ENCODE measurements at places on chromosomes 13 and 19.

DNA sequence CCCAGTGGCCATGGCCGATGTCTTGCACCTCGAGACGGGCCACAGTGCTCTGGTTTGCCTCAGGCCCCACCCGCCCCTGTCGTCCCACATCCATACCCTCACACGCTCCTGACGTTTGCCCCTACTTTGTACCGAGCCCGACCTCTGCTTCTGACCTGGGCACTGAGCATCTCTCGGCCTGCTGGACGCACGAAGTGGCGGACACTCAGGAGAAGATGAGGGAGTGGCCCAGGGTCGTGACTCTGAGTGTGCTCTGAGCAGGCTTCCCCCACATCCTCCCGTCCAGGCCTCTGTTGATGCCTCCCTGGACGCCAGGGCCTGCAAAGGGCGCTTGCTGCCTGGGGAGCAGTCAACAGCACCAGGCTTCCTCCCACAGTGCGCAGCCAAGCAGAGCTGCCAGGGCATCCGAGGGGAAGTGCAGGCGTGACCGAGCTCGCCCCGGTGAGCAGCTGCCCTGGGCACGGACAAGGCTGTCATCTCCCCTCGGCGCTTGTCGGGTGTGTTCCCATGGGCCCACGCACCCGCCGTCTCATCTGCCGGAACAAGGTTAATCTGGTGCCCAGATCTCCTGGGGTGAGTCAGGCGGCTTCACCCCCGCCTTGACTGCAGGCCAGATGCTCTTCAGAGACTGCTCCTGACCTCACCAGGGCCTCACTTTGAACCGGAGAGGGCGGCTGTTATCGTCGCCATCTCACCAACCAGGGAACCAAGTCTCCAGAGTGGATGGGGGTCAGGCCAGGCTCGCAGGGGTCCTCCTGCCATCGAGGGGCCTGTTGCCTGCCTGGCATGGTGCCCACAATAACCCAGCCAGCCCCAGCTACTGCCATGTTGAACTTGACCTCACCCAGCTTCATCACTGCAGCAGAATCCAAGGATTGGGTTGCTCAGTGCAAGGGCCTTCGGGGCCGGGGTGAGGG is 27.2 kb downstream of the COMP start:
- DNase-seq: peak; percentile 59

DNA sequence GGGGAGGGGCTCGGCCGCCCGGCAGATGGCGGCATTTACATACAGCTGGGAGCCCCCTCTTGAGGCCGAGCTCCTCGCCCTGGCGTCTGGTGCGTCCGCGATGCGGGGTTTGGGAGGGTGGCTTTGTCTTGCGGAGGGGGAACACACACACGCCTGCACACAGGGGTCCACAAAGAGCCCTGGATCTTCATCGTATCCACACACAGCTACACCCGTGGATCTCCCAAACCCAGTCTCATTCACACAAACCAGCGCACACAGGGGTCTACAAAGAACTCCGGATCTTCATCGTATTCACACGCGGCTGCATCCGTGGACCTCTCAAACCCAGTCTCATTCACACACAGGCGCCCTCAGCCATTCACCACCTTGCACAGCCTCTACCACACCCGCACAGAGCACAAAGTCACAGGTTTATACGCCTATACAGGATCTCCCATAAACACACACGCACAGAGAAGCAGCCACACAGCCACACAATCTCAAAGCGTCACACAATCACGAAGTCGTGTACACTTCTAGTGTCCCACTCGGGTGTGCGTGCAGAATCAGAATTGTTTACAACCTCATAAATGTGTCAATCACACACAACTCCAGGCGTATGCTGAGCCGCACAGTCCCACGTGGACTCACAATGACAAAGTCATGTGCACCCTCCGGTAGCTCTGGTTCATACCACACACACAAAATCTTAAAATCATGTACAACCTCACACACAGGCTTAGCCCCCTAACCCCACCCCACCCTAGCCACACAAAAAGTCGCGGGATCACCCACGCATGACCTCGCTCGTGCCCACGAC is 550 bp upstream of the DLL3 start:
- peak; percentile 41 for DNase-seq

DNA sequence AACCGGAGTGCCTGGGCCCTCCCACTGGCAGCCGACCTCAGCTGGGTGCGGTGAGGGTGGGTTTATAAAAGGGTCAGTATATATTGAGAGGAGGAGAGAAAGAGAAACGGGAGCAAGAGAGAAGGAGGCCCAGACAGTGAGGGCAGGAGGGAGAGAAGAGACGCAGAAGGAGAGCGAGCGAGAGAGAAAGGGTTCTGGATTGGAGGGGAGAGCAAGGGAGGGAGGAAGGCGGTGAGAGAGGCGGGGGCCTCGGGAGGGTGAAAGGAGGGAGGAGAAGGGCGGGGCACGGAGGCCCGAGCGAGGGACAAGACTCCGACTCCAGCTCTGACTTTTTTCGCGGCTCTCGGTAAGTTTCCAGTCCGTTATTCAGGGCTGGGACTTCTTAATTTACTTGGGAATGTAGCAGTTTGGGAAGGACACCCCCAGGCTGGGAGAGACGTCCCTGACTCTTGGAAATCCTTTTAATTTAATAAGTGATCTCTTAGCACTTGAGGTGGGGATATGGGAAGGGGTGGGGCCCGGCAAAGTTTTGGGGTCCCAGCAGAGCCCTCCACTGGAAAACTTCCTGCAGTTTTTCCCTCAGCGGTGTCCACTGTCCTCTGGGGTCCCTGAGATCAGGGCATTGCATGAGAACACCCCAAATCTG is at the start of gene EMP3:
TSS of gene EMP3 (plus strand) at position 288 of the 646 bp plus-strand sequence. CDS start 1,293 bp downstream, outside the sequence.
- peak; percentile 96 for DNase-seq

- no peak for DNase-seq
Measured at GRCh38 chr19:1254081-1254527, 5.7 kb downstream of the MIDN start.

DNA sequence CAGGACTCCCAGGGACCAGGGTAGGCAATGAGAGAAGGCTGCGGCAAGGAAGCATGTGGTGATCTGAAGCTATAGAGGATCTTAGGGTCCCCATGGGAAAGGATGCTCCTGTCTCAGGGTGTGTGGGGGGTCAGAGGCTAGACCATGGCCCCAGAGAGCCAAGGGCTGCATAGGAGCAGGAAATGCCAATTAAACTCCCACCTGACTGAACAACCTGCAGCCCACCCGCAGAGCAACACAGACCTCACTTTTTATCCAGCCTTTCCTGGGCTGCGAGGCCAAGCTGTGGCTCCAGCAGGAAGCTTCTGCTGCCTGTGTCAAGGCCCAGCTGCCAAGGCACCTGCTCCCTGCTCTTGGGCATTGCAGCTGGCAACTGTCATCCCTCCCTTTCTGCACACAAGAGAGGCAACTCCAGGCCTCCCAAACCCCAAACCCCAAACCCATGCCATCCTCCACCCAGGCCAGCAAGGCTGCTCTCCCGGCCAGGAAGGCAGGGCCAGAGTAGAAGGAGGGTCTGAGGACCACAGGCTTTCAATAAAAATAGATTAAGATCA is 290.1 kb downstream of the FOXO1 start:
- DNase-seq: no peak

- DNase-seq: no peak
Measured at GRCh38 chr19:5144545-5145179, 175.7 kb downstream of the KDM4B start.

GRCh38 chr19:7808108-7808507 is 21.9 kb upstream of the EVI5L start:
- no peak for DNase-seq

GRCh38 chr13:70333752-70334151 is 225.5 kb upstream of the KLHL1 start:
- no peak for DNase-seq

- DNase-seq: no peak
Measured at GRCh38 chr19:16258440-16258903, 60.8 kb downstream of the AP1M1 start.

- peak; percentile 86 for DNase-seq
Measured at GRCh38 chr19:17511724-17512573, 500 bp downstream of the PGLS start.

DNA sequence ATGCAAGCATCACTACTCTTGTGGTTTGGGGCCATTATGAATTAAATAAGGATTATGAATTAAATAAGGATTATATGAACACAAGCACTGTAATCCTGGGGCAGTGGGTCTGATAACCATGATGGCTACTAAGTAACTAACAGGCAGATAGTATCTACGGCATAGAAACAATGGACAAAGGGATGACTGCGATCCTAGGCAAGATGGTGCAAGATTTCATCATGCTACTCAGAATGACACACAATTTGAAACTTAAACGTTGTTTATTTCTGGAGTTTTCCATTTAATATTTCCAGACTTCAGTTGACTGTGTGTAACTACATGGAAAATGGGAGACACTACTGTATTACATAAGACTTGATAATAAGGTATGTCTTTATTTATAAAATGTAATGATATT is 15.1 kb downstream of the KCNRG start:
- peak; percentile 20 for DNase-seq

DNA sequence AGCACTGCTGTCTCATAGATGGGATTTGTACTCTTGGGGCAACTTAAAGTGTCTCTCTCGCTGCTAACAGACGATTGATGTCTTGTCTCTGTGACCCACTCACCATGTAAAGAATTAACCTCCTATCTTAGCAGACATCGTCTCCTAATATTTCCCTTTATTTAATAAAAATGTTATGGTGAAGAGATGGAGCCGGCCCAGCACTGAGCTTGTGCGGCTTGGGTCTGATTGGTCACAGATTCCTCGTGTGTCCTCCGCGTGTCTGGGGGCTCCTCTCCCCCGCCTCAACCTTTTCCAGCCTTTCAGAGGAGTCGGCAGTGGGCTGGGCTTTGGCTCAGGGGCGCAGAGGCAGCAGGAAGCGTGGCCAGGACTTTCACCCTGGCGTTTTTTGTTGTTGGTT is 13.2 kb upstream of the CRTC1 start:
- no peak for DNase-seq

DNA sequence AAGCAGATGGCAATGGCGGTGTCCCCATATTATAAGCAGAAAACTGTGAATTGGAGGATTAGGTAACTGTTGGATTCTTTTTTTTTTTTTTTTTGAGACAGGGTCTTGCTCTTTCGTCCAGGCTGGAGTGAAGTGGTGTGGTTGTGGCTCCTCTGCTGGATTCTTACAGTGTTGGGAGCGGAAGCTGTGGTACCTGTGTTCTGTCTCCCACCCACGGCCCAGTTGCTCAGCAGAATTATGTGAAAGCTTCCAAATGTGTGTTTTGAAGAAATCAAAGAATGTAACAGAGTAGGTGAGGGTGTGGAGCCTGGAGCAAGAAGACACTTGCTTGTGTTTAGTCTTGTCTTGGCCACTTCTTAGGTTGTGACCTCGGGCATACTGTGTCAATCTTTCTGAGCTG is 295.6 kb downstream of the SHISA2 start:
- DNase-seq: no peak

GRCh38 chr13:95698047-95698749 is 21.3 kb downstream of the DNAJC3 start:
- no peak for DNase-seq

DNA sequence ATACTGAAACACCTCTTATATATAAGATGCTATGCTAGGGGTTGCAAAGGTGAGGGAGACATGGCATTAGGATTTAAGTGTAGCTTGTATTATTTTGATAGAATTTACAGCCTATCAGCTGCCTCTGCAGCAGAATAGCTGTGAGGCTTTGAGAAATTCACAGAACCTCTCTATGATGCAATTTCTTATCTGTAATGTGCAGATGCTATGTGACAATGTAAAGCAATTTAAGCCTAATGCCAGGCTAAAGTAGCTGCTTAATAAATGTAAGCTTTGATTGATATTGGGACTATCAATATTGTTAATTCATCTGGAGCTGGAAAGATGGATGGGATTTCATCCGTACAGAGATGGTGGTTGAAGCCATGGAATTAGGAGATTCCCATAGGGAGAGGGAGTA is 1.6 kb downstream of the ADGRE3 start:
- DNase-seq: no peak

DNA sequence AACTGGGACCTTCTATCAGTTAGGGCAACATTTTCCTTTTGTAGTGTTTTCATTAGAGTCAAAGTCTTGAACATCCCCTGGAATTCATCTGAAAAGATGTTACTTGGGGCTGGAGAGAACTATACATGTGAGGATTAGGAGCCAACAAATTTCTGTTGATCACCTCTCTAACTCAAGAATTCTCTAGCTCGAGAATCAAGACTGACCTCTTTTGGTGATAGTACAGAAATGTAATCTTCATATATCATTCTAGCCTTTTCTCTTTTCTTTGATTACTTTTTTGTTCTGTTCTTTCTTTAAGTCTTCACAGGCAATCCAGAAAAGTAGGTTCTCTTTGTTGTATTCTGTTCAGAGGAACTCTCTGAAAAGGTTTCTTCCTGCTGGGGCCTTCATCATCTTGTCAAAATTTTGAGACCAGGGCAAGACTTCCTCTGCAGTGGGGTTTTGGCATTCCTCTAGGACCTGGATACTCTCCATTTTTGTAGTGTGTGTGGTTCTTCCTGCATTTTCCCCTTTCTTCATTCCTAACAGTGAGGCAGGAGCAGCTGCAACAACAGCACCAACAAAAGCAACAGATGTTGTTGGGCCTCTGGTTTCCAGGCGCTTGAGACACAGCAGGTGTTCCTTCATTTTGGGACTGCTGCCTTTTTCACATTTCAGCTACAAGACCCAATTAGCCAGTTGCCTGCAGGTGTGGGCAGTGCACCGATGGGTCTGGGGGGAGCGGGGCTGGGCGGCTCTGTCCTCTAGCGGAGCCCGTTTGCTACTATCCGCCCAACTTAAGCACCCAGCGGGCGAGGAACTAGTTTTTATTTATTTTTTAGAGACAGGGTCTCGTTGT is 26.2 kb downstream of the ELF1 start:
- no peak for DNase-seq

- peak; percentile 39 for DNase-seq
Measured at GRCh38 chr19:49447485-49448431, 3.9 kb downstream of the PIH1D1 start.

- no peak for DNase-seq
Measured at GRCh38 chr19:30696514-30696913, 324.3 kb downstream of the ZNF536 start.

- DNase-seq: peak; percentile 14
Measured at GRCh38 chr19:36196249-36196648, 18.2 kb downstream of the ZNF565 start.
